ENCODE measurements at places on chromosomes 11 and 22.

DNA sequence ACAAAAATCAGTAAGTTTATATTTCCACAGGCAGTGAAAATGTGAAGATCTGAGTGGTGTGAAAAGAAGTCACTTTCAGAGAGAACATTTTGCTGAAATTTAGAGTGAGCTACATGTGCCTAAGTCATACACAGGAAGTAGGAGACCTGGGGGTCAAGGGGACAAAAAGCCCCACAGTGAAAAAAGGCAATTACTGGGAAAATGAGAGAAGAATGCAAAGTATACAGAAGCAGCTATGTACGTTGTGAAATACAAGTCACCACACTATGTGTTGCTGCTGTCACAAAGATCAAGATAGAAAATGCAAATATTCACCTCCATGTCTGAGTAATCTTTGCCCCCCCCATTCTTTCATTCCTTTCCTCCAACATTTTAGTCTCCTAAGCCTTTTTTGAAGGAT is 21.6 kb upstream of the SESN3 start:
- DNase-seq: no peak

GRCh38 chr11:127385071-127385470 is 384.5 kb upstream of the KIRREL3 start:
- DNase-seq: no peak

- no peak for DNase-seq
These were observed 89.5 kb upstream of the TMEM45B start for GRCh38 chr11:129726179-129726578.

DNA sequence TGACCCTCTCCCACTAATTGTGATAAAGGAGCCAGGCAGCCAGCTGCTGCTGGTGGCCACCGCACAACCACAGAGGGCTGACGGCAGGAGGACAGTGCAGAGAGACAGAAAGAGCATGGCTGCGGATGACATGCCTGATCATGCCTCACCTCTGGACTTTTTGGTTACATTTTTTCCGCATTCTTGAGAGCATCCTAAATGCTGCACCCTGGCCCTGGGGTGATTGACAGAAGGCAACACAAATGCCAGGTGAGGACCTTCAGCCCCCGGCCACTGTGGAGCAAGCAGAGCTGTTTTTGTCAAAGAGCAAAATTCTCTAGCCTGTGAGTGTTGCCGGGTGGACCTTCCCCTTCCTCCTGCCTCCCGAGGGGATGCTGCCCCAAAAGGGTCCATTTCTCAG is 78.5 kb downstream of the RPS6KA4 start:
- DNase-seq: no peak

GRCh38 chr11:20367313-20367948 is 3.9 kb downstream of the HTATIP2 start:
- DNase-seq: peak; percentile 35

- DNase-seq: no peak
These were observed 42.6 kb upstream of the TIMP3 start for GRCh38 chr22:32758866-32759385.

DNA sequence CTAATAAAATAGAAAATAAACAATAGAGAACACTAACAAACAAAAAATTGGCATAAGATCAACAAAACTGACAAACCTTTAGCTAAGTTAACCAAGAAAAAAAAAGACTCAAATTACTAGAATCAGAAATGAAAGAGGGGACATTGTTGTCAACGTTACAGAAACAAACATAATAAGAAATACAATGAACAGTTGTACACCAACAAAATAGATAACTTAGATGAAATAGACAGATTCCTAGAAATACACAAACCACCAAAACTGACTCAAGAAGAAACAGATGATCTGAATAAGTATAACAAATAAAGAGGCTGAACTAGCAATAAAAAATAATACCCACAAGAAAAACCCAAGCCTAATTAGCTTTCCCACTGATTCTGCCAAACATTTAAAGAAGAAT is 34.7 kb upstream of the TMPRSS4 start:
- no peak for DNase-seq

- DNase-seq: no peak
These were observed 90.2 kb upstream of the KCNQ1OT1 start for GRCh38 chr11:2789791-2790567.

GRCh38 chr11:90134478-90135003 is at the start of gene NAALAD2:
Gene NAALAD2, plus strand, starts transcription at chr11:90134663. Its CDS starts 96 bp downstream, at chr11:90134759.
- no peak for DNase-seq

GRCh38 chr11:83725269-83725560 is 439.0 kb upstream of the CCDC90B start:
- DNase-seq: no peak

- DNase-seq: no peak
These were observed 1.8 kb upstream of the RASD2 start for GRCh38 chr22:35538801-35539321.

DNA sequence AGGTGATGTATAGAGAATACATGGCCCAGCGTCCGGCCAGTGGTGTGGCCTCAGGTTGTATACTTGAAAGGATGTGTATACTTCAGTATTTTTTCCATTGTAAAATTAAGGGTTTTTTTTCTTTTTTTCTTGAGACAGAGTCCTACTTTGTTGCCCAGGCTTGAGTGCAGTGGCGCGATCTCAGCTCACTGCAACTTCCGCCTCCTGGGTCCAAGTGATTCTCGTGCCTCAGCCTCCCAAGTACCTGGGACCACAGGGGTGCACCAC is 15.8 kb downstream of the ZBTB16 start:
- no peak for DNase-seq

- DNase-seq: no peak
These were observed 194.0 kb downstream of the CASP12 start for GRCh38 chr11:104704146-104704830.

- no peak for DNase-seq
These were observed 626 bp downstream of the TRIM22 start for GRCh38 chr11:5690216-5690615.

- no peak for DNase-seq
These were observed 300.1 kb upstream of the LUZP2 start for GRCh38 chr11:24196733-24197132.

DNA sequence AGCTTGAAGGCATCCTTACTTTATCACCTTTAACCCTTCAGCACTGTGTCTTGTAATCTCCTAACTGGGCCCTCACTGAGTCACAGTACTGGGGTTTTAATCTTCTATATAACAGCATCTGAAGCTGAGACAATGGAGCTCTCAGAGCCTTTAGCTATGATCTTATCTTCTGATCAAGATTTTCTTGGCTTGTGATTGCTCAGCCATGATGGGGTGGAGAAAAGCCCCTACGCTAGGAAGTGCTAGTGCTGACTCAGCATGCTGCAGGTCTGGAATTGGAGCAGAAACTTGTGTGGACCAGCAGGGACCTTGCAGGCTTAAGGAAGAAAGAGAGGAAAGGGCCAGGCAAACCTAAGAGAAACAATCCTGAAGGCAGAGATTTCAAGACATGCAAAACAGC is 71.7 kb upstream of the EED start:
- no peak for DNase-seq

- no peak for DNase-seq
These were observed 82.5 kb downstream of the NCAM1 start for GRCh38 chr11:113043698-113044097.

- DNase-seq: no peak
These were observed 16.9 kb downstream of the CDPF1 start for GRCh38 chr22:46233231-46233630.

- no peak for DNase-seq
These were observed 47.3 kb downstream of the NEU3 start for GRCh38 chr11:75035911-75036565.

DNA sequence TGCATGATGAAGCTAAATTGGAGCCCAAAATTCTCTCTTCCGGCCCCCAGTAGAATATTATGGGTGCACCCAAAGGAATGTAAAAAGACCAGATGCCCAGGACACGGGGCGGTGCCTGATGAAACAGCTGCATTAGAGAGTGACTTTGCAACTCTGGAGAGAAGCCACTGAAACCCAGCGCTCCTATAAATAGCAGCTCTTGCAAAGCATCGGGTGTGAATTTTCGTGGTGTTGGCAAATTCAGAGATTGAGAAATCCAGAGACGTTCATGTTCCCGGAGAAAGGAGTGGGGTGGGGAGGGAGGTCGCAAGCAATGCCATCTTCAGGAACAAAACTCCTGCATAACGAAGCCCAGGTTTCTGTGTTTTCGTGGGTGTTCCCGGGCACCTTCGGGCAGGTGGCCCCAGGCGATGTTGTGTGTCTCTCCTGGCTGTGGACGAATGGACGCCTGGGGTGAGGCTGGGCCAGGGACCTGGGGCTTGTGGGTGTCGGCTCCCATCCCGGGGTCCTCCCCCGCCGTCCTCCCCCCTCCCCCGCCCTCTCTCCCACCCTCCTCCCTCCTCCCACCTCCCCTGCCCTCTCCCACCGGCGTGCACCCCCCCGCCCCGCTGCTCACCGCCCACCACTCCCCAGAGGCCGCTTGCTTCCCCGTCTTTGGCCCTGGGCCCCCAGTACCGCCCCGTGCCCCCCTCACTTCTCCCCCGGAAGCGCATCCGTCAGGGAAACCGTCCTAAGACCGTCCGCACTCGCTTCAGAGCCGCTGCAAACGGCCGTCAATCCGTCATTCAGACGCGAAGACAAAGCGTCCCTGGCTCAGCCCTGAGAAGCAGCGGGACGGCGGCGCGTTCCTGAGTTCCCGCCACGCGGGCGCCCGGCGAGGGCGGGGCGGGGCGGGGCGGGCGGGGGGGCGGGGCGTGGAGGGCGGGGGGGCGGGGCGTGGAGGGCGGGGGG is 26.7 kb upstream of the TOLLIP start:
- DNase-seq: peak; percentile 45

DNA sequence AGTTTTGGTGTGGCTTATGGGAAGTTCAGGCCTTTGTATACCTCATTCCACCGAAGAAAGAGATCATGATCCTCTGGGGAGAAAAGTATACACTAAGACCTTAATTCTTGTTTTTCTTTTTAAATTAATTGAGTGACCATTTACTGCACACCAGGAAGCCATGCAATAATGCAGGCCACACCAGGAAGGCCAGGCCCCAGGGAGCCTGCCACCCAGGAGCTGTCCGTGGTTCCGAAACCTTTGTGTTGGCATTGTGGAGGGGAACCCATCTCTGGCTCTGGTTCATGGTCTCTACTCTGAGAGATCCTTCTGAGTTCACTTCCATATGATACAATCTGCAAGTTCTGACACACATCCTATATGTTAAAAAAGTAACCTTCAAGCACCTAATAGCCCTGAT is 291.8 kb downstream of the MIAT start:
- no peak for DNase-seq

- DNase-seq: no peak
These were observed 4.2 kb downstream of the PHLDA2 start for GRCh38 chr11:2924821-2925675.

DNA sequence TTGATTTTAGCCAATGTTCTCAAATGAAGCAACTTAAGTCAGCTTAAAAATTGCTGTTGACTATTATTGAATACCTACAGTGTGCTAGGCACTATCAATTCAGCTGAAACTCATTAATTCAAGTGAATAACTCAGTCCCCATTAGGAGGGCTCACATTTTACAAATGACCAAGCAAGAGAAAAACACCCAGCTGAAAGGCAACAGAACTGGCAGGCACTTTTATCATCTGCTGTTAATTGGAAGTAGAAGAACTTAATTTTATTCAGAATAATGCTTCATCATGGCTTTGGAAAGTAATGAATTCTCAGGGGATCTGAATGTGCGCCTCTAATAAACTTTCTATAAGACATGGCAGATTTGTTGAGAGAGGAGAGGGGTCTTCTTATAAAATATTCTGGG is 1066.9 kb downstream of the DLG2 start:
- no peak for DNase-seq

DNA sequence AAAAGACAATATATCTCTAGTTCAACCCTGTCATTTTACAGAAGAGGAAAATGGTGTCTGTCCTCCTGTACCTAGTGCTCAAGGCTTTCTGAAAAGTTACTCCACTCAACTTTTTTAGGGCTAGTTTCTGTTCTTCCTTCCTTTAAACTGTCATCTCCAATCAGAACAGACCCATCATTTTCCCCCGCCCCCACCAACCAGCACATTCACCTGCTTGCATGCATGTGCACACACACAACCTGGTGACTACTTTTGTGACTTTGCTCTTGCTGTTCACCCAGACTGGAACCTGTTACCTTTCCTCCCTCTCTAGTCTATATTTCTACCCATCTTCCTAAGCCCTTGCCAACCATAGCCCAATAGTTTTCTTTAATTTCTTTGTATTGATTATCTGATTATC is 5.6 kb downstream of the FBXO7 start:
- no peak for DNase-seq

DNA sequence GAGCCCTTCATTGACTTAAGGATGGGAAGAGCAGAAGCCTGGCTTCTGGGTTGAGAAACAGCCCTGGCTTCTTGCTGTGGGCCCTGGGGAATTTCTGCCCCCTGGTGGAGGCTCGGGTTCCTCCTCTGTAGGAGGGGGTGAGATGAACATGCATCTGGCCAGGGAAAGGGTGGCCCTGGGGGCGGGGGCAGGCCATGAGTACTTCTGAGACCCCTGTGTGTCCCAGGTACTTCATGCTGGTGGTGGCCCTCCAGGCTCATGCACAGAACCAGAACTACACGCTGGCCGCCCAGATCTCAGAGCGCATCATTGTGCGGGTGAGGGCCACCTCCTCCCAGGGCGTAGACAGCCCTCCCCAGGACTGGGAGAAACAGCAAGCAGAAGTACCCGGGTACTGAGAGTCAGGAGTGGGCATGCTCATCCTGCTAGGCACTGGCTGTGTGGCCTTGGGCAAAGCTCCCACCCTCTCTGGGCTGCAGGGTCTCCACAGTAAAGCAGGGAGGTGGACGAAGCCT is 15.8 kb downstream of the TMEM258 start:
- peak; percentile 34 for DNase-seq

- DNase-seq: no peak
These were observed 22.0 kb upstream of the CABP2 start for GRCh38 chr11:67545280-67545679.

- DNase-seq: no peak
These were observed 179.6 kb downstream of the BLID start for GRCh38 chr11:121936370-121936769.

GRCh38 chr11:32478277-32478731 is 43.0 kb upstream of the WT1 start:
- no peak for DNase-seq

- DNase-seq: no peak
These were observed 97.0 kb downstream of the RDX start for GRCh38 chr11:110199184-110199981.

- no peak for DNase-seq
These were observed 67.3 kb upstream of the CSNK2A3 start for GRCh38 chr11:11420191-11420898.

- DNase-seq: no peak
These were observed 37.9 kb upstream of the PPARA start for GRCh38 chr22:46112405-46112804.

GRCh38 chr22:26492220-26492619 is 8.5 kb downstream of the SRRD start:
- DNase-seq: no peak
